ENCODE measurements at places on chromosomes 2 and 18.

DNA sequence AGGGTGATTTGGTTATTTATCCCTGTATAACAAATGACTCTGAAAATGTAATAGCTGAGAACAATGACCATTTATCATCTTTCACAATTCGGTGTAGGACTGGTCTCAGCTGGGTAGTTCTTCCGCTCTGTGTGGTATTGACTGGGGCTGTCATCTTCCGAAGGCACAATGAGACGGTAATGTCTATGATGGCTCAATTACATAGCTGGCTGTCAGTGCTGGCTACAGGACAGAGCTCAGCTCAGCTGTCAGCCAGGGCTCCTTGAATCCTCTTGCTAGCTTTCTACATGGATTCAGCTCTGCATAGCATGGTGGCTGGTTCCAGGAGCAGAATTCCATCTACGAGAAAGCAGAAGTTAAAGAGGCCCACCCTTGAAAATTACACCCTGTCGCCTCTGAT lies 483.8 kb downstream of the TDRD15 start:
- DNase-seq, result no peak

- DNase-seq, result no peak
These were observed 18.3 kb upstream of the ANKRD53 start for GRCh38 chr2:70959851-70960832.

GRCh38 chr2:68458981-68459380 lies 8.1 kb downstream of the FBXO48 start:
- DNase-seq, result no peak

DNA sequence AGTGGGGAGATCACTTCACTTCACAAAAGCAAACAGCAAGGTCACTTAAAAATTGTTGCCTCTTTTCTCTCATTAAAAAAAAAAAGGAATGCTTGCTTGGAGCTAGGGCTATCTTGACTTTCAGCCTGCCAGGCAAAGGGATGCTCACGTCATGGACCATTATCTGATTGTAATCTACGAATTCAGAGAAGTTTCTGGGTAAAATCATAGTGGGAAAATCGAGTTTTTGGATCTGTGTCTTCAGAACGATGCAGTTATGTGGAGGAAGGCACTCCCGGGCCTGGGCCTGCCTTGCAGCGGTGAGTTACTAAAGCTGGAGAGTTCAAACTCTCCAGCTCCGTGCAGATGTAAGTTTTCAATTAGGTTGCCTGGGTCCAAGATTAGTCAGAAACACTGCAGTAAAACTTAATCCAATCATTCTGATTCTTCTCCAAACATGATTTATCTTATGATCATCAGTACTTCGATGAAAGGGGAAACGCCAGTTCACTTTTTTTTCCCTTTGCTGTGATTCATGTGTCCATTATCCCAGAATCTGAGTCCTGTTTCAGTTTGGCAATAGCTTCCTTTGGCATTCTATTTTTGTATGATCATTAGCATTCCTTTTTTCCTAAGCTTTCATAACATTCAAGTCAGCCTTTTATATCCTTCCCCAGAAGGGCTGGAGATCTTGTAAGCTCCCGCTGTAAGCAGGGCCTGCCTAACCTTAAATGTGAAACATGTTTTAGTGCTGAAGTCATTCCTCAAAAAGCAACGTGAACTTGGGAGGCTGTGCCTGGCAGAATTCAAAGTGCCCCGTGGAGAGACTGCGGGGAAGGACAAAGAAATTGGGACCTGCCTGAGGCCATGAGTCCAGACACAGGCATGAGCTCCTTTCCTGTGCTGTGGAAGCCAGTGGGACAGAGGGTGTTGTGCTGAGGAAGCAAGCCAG lies 119.3 kb upstream of the TWIST2 start:
- DNase-seq, result no peak

DNA sequence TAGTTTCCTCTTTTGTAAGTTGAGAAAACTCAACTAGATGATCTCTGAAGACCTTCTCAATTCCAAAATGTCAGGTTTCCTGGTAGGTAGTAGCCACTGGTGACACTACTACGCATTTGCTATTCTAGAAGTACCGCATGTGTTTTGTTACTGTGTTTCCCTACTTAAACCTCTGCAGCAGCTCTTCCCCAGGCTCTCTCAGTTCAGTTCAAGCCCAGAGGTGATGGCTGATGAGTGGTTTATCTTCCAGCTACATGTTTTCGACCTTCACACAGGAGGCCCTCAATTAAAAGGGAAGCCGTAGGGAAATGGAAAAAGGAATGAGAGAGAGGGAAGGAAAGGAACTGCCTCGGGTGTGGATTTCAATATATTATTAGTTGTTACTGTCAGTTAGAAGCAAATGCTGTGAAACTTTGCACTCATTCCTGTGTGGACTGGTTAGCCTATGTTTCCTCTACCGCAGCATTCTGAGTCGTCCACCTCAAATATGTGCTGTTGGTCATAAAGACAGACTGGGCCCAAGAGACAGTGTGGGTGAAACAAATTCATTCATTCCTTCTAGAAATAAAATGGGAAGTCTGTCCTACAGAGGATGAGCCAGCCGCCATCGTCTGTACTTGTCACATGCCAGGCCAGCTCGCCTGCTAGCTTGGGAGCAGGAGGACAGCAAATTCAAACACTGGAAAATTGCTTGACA lies 455.2 kb upstream of the RAB12 start:
- DNase-seq, result no peak

All from G401 (cell line).